CD4-positive, alpha-beta T cell treated with Interleukin-15 for 4 hours (primary cell): ENCODE measurements at places on chromosomes 2 and 18.

- no peak for DNase-seq
These were observed 88.9 kb downstream of the POLE4 start for GRCh38 chr2:75047189-75047991.

GRCh38 chr2:48480526-48480925, 49.4 kb upstream of the STON1 start:
- DNase-seq, result no peak

DNA sequence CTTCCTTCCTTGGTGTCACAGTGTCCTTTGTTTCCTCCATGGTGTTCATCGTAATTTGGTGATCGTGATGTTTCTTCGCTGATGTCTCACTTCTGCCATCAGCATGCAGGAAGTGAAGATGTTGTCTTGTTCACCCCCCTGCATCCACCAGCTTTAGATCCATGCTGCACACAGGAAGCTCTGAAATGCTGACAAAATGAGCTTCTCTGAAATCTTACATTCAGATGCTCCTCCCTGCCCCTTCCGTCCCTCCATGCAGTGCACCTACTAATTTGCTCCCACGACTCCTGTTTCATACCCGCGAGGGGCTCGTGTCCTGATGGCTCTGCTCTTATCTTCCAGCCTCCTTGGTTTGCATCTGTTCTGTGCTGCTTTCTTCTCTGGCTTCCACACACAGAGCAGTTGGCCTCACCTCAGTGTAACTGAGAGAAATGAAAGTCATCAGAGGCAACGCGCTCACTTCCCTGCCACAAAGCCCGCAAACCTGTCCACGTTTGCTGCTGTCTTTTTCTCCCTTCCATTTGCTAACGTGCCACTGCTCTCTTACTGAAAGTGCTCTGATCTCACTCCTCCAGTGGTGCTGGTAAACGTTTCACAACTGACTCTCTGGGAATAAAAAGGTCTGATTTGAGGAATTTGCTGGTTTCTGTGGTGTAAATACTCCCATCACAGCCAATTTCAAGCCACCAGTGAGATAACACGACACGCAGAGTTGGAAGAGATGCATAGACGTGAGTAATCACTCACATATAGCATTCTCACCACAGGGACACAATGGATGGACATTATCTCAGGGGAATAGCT, 41.0 kb upstream of the MGAT4A start:
- peak; percentile 74 for DNase-seq

- DNase-seq, result peak; percentile 5
These were observed 53.2 kb upstream of the CUL3 start for GRCh38 chr2:224638301-224638823.

- no peak for DNase-seq
These were observed 270.0 kb upstream of the SMIM21 start for GRCh38 chr18:75697493-75697892.

GRCh38 chr2:30248791-30249190, 17.5 kb downstream of the LBH start:
- no peak for DNase-seq

DNA sequence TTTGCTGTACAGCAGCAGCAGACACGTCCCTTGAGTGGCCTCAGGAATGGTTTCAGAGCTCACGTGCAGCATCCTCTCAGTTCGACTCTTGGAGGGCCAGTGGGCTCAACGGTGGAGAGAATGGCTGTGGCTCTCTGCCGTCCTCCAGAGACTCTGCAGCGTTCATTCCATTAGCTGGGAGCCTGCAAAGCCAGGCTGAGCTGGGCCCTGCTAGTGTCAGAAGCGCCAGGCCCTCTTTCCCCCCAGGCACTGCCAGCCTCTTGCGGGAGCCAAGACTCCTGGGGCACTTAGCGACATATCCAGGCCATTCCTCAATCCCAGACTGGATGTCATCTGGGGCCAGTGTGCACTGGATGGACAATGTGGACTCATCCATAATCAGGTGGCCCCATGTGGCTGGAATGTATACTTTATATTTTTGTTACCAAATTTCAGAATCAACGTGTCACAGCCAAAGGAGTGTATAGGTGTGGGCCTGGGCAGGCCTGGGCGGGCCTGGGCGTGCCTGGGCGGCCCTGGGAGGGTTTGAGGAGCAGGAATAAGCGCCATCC, 125.1 kb upstream of the EPAS1 start:
- no peak for DNase-seq

DNA sequence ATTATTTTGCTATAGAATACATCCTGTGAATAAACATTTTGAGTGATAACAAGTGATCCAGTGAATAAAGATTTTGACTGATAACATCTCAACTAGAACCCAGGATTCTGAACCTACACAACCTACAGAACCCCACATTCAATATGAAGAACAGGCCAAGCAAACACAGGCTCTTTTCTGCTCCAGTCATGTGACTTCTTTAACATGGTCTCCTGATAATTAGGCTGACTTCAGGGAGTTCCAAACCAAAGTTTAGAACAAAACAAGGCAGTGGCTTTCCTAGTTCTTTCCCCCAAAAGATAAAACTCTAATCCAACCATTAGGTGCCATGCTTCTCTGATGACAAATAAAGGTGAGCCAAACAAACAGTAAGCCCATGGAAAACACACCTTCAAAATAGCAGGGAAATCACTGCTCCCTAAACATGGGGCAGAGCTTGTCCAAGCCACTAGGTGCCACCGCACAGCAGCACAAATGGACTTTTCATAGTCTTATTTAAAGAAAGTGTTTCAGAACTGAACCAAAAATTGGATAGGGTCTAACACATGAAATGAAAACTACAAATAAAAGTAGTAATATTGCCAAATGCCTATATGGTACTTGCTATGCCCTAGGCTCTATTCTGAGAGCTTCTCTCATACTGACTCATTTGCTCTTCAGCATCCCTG, 95.3 kb downstream of the EVA1A start:
- no peak for DNase-seq

- DNase-seq, result no peak
These were observed 57.6 kb downstream of the SPATS2L start for GRCh38 chr2:200364142-200364541.

DNA sequence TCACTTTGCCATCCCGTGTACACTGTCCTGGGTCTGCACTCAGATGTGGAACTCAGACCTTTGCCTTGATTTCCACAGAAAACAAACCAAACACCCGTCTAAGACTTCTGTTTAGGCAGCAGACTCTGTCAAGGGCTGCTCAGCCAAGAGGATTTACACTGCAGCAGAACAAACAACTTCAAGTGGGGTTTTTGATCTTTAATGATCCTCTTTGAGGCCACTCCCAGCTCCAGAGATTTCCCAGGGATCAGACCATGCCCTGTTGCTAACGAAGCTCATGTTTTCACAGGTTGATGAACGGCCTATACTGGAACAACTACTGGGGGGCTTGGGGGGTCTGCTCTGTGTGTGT, 52.5 kb upstream of the LGALSL start:
- no peak for DNase-seq

GRCh38 chr2:120480346-120480902, 134.5 kb downstream of the INHBB start:
- no peak for DNase-seq

DNA sequence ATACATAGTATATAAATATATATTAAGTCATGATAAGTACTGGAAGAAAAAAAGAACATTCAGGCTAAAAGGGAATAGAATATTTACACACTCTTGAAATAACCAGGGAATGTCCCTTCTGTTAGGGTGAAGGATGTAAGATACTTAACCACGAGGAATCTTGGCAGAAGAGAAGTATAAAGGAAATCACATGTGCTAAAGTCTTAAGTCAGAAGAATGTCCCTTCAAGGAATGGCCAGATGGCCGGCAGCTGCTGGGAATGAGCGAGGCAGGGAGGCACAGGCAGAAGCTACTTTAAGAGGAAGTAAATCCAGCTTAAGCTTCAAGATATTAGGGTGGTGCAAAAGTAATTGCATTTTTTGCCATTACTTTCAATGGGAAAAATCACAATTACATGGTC, 5.5 kb downstream of the CCDC102B start:
- no peak for DNase-seq

- DNase-seq, result no peak
These were observed 556.3 kb downstream of the ARHGAP15 start for GRCh38 chr2:143685421-143686078.

- DNase-seq, result no peak
These were observed 4.1 kb downstream of the FEV start for GRCh38 chr2:218980735-218981389.

GRCh38 chr2:143284087-143284675, 155.0 kb downstream of the ARHGAP15 start:
- DNase-seq, result peak; percentile 53

DNA sequence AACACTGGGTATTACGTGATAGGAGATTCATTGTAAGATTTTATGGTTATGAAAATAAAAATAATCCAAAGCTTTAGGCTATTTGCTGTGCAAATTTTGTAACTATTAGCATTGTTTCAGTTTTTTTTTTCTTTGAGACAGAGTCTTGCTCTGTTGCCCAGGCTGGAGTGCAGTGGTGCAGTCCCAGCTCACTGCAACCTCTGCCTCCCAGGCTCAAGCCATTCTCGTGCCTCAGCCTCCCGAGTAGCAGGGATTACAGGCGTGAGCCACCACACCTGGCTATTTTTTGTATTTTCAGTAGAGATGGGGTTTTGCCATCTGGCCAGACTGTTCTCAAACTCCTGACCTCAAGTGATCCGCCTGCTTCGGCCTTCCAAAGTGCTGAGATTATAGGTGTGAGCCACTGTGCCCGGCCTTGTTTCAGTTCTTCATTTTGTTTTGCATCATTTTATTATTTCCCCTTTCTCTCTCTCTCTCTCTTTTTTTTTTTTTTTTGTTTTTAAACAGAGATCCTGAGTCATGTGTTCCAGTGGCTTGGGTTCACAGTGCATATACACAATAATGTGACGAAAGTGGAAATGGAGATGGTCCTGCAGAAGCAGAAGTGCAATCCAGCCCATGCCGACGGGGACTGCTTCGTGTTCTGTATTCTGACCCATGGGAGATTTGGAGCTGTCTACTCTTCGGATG, 25.8 kb downstream of the CASP10 start:
- DNase-seq, result no peak

DNA sequence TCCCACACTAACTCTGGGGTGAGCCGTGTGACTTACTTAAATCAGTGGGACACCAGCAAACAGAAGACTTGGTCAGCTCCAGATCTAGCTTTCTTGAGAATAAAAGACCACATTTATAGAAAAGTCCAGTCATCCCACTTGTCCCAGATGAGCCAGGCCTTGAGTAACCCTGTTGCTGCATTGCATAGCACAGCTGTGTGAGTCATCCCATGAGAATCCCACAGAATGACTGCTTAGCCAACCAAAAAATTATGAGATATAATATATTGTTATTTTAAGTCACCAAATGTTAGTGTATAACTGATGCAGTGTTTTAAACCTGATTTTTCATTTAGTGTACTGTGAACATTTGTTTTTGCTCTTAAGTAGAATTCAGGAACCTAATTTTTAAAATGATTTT, 94.2 kb upstream of the FSHR start:
- no peak for DNase-seq

DNA sequence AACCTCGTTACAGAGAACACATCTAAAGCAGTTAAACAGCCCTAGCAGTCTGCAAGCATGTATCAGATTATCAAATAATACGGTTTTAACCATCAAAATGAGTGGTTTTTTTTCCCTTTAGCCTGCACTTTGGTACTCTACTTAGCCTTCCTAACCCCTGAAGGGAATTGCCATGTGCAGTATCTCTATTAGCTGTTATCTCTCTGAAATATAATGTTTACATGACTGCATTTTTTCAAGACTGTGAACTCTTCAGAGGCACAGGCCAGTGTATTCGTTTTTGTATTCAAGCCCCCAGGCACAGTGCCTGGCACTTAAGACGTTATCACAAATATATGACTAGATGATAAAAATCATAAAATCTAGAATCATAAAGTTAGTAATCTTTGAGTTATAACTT, 509.5 kb downstream of the PARD3B start:
- DNase-seq, result no peak

DNA sequence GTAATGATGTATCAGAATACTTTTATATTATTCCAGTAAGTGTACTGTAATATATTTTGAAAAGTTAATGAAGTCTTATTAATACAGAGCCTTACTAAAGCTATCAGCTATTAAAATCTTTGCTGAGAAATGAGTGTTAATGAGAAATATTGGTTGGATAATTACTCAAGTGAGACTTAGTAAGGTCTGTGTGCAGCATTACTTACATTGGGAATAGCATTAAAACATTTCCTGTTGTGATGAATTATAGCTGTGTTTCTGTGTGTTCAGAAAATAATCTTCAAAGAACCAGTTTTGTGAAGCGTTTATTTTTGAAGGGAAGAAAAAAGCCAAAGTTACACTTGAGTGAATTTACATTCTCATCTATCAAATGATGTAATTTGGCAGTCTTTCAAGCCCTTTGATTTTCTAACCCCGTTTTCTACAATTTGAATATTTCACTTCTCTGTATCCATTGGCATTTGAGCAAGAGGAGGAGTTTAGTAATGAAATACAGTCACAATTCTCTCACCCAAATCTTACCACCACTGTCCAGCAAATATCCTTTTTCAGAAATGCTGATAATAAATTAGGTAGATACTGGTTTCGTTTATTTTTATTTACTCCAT, 123.5 kb upstream of the BOD1L2 start:
- DNase-seq, result no peak

DNA sequence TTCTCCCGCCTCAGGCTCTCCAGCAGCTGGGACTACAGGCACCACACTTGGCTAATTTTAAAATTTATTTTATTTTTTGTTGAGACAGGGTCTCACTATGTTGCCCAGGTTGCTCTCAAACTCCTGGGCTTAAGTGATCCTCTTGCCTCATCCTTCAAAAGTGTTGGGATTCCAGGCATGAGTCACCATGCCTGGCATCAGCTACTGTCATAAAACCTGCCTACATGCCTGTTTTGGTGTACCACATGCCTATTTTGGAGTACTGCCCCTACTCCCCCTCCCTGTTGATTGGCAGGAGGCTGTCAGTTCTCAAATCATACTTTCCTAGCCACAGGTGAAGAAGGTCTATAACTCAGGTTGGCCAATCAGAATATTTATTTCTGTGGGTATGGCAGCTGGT, 64.0 kb downstream of the CHST9 start:
- no peak for DNase-seq

DNA sequence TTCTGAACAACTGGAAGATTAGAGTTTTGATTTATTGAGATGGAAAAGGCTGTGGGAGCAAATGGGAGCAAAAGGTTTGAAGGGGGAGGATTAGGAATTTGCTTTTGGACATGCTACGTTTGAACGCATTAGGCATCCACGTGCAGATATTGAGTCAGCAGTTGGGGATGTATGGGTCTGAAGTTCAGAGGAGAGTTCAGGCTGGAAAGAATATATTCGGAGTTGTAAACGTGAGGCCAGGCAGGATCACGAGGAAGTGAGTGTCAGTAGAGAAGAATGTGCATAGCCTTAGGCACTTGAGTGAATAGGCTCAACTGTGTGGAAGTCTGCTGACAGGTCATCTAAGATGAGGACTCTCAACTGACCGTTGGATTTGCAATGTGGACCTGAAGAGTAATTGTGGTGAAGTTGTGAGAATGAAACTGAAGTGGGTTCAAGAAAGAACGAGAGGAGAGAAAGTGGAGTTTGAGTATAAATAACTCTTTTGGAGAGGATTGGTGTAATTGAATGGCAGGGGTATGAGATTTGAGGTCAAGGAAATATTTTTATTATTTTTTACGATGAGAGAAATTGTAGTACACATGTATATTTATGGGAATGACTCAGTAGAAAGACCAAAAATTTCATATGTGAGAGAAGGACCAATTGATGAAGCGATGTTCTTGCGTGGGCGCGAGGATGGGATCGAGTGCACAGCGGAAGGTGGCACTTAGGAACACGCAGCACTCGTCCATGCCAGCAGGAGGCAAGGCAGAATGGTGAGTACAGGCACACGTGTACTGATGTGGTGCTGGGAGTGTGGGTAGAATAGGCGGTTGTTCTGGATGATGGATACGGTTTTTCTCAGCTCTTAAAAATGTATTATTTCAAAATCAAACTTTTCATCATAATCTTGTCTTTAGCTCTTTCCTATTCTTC, 40.5 kb upstream of the POLE4 start:
- no peak for DNase-seq
